ENCODE measurements at places on chromosomes 3 and 15.
A peak's percentile ranks its signal among the peaks of the same experiment; 100 is the strongest.

DNA sequence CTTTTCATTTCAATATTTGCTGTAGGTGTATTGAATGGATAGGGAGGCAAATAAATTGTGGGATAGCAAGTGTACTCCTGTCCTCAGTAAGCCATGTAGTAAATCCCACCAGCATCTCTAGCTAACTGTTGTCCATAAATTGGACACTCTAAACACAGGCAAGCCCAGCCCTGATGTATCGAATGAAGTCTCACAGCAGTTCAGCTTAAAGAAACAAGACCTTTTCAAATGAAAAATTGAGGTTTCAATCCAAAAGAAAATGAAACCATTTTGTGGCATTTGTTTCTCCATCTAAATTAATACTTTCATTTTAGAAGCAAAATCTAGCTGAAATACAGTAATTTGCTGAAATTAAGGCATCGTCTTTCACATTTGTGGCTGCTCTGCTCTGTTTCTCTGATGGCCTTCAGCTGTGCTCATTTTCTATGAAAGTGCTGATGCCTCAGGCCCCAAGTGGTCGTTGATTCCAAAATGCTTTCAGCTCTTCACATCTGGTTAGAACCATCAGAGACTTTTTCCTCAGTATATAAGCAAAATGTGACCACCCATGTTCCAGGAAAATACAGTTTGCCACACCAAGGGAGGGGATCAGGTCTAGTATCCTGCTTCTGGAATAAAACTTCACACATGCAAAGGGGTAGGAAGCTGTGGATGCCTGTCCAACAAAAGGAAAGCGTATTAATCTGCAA lies 245.0 kb downstream of the ZMAT3 start:
- no peak for DNase-seq

GRCh38 chr3:13143381-13144004 lies 70.3 kb upstream of the IQSEC1 start:
- DNase-seq = no peak

DNA sequence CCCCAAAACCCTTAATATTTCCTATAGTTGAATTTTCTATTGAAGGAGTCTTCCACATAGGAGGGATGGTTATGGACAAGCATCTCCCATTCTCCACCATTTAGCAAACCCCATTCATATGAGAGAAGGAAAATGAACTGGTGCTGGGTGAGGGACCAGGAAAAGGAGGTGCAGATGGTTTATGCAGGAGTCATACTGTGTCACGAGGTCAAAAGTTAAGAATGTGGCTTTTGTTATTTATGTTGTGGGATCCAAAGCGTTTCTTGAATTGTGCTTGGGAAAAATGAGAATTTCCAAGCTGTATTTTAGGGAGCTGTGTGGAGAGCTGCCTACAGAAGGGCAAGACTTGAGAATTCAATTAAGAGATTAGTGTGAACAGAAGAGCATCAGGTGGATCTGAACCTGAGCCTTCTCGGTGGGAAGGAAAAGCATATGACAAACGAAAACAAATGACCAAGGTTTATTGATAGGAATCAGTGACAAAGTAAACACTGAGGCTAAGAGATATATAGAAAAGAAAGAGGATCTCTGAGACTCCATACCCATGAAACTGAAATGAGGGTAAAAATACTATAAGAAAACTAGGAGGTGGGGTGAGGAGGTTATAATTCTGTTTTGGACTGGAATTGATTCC lies 473.3 kb upstream of the NR2F2 start:
- no peak for DNase-seq

GRCh38 chr3:76585794-76586392 lies 454.0 kb upstream of the ROBO2 start:
- peak; percentile 2 for DNase-seq

GRCh38 chr3:28042707-28043106 lies 198.7 kb upstream of the CMC1 start:
- DNase-seq = no peak

DNA sequence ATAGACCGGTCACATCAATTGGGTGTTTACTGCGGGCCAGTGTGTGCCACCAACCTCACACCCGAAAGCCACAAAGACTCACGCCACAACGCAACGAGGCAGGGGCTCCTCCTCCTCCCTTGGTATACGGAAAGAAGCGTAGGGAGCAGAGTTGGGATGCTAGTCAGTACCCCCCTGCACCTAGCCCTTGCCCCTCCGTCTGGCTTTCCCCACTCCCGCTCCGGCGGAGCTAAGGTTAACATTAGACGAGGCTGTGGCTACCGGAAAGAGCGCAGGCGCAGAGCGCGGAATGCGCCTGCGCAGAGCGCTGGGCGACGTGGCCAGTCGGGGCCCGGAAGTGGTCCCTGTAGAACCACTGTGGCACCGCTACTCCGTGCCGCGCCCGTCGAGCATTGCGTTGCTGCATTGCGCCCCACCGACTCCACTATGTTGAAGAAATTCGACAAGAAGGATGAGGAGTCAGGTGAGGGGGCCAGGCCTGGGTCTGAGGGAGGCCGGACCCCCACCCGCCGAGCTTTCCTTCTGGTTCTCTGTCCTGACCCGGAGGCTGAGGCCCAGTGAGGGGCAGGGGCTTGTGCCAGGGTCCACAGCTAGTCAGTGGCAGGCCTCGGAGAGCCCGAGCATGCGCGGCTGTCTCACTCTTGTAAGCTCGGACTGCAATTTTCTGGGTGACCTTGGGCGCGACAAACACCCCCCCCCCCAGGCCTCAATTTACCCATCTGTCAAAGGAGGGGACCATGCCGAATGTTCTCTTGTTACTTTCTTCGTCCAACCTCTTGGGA lies at the start of gene COPG1:
Gene COPG1 (plus strand): TSS at position 323 of the 782 bp plus-strand sequence. CDS start 104 bp downstream, at position 427.
- peak; percentile 90 for DNase-seq

- DNase-seq = no peak
These were observed 6.7 kb downstream of the FAM162A start for GRCh38 chr3:122390665-122391064.

DNA sequence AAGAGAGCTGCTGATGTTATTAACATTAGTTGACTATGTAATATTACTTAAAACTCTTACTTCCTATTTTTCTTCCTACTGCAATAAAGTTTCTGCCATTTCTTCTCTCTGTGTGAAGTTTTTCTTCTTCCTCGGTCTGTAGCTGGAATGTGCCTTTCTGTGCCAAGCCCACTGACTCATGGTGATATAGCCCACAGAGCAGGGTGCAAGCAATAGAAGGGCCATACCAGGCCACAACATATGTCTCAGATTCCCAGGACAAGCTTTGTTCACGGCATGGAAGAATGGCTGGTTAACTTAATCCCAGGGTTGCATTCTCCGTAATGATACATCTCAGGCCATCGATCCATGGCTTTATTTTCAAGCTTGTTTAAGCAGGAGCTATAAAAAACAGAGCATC lies 815.3 kb downstream of the TUSC7 start:
- no peak for DNase-seq

DNA sequence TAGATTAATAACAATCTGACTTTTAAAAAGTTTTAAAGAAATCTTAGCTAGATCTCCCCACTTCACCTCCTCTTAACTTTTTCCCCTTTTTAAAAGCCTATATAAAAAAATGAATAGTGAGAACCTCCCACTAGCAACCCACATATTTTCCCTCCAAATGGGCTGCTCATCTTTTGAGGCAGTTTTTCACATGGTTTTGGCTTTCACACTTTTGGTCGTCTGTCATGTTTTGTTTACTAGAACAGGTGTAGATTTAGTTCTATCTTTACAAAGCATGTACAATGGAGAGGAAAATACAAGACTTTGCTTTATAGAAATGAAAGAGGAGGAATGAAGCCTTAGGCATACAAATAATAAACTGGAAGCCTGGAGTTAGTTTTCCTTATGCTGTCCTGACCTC lies 126.7 kb upstream of the EOMES start:
- no peak for DNase-seq

GRCh38 chr15:78987556-78988360 lies 42.9 kb upstream of the CTSH start:
- DNase-seq = no peak

All from A549 (cell line).